Stimulated activated CD4-positive, alpha-beta T cell treated with anti-CD3 and anti-CD28 coated beads, TNF-alpha, amount 100 ng/mL, for 48 hours (primary cell): ENCODE measurements at places on chromosomes 5 and 9.

DNA sequence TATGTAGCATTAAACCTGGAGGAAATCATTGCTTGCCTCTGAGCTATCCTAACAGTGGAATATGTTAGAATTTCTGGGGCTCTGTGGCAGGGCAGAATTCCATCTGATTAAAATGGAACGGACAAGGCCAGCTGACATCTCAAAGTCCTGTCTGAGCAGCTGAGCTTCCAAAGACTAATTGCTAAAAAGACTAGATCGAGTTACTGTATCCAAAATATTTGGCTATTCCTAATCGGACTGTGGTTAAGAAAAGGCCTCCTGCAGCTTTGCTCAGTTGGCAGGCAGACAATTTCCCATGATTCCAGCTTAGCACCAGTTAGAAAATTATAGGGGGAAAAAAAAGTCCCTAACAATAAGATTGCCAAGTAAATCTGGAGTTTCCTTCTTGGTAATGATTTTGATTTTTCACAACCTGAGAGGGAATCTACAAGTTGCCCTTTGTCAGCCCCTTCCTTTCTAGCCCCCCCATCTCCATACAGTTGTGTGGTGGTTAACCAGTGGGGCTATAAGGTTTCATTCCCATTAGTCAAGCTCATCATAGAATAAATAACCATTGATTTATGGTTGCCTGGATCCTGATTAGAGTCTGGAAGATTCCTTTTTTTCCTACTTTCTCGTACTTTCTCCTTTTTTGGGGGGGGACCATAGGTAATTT is 26.4 kb downstream of the PTGR1 start:
- no peak for DNase-seq

- no peak for DNase-seq
Observed at GRCh38 chr9:36721846-36722588, 149.3 kb downstream of the MELK start.

- no peak for DNase-seq
Observed at GRCh38 chr9:37534901-37535300, 41.3 kb downstream of the FBXO10 start.

- DNase-seq, result no peak
Observed at GRCh38 chr9:83649515-83649914, 26.6 kb downstream of the IDNK start.

- no peak for DNase-seq
Observed at GRCh38 chr9:83707518-83707767, 315 bp downstream of the UBQLN1 start.

DNA sequence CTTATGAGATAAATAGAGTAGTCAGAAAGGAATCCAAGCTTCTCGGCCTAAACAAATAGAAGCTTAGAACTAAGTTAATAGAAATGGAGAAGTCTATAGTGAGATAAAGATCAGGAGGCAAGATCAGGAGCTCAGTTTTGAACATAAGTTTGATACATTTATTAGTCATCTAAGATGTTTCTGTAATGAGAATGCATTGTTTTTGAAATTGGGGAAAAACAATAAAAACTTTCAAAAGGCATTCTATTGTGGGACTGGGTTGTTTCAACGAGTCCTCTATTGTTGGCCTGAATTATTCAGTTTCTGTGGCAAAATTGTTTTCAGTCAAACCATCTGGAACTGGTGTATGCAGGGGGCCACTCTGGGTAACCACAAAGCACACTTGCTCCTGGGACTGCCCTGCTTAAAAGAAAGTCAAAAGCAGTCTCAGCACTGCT is 181.0 kb upstream of the CLINT1 start:
- DNase-seq, result no peak
